NCI-H1092 treated with DMSO at 0.1 percent for 48 hours (cell line): ENCODE measurements at places on chromosomes 11 and 22.

DNA sequence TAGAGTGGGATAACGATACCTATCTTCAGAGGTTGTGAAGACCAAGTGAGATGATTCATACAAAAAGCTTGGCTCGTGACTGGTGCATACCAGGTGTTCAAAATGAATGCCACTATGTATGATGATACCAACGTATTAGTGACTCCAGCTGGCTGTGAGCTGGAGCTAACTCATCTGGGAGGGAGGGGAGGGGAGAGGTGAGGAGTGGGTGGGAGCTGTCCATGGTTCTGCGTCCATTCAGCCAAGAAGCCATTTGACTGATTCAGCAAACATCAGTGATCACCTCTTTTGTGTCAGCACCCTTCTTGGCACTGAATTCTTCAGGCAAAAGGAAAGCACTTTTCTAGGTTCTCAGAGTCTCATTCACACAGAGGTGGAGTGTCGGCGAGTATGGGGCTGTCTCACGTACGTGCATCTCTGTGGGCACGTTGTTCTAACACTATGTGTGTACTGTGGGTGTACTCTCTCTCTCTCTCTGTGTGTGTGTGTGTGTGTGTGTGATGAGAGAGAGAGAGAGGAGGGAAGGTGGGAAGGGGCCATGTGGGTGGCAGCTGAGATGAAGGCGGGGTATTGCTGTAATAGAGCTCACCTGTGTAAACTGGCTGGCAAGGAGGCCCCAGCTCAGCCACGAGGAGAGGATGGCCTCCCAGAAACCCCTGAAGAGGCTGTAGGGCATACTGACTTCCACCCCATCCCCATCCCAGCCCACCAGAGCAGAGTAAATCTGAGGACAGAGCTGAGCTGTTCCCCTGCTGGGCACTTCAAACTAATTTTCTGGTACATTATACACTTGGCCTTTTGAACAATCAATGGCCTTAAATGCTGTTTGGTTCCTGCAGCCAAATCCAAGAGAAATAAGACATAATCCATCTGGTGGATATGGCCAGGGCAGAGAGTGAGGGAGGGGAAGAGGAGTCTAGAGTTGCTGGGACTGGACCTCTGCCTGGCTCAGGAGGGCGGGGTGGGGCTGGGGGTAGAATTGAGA lies 96.1 kb upstream of the THY1 start:
- DNase-seq, result peak; percentile 83

- no peak for DNase-seq
Measured at GRCh38 chr22:48761546-48761945, 1066.1 kb downstream of the BRD1 start.

GRCh38 chr11:102974552-102975280 lies 19.2 kb upstream of the MMP13 start:
- DNase-seq, result no peak

- DNase-seq, result no peak
Measured at GRCh38 chr11:107139396-107139795, 121.1 kb upstream of the GUCY1A2 start.

DNA sequence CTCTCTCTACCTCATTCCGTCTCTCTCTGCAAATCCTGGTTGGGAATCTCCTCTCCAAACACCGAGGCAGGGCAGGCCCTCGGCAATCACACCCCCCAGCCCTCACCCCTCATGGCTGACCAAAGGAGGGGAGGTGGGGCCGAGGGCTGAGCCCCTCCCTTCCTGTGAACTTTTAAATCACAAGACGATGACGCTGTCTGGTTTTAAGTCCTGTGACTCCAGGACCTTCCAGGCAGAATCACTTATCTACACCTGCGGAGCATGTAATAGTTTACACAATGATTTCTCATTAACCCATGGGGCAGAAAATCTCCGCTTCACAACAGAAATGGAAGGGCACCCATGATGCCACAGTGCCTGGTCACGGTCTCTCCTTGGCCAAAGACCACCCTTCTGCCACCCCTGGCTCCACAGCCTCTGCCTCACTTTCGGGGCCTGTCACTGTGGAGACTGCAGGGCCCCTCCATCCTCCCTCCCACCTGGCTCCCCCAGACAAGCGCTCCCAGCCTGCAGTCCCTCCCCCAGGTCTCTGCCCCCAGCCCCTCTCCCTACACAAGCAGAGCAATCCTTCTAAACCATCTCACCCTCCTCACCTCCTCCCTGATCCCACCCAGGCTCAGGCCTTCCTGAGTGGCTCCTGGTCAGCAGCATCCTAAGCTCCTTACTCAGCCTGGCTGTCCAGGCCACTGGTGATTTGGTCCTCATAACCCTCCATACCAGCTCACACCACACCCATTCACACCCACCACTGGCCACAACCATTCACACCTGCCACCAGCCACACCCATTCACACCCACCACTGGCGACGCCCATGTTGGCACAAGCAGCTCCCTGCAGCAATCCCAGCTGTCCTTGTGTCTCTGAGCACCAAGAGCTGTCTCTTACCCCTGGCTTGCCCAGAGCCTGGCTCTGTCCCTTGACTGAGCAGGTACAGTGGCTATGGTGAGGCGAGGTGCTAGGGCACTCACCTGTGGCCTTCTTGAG lies 30.7 kb upstream of the ARFGAP3 start:
- no peak for DNase-seq

DNA sequence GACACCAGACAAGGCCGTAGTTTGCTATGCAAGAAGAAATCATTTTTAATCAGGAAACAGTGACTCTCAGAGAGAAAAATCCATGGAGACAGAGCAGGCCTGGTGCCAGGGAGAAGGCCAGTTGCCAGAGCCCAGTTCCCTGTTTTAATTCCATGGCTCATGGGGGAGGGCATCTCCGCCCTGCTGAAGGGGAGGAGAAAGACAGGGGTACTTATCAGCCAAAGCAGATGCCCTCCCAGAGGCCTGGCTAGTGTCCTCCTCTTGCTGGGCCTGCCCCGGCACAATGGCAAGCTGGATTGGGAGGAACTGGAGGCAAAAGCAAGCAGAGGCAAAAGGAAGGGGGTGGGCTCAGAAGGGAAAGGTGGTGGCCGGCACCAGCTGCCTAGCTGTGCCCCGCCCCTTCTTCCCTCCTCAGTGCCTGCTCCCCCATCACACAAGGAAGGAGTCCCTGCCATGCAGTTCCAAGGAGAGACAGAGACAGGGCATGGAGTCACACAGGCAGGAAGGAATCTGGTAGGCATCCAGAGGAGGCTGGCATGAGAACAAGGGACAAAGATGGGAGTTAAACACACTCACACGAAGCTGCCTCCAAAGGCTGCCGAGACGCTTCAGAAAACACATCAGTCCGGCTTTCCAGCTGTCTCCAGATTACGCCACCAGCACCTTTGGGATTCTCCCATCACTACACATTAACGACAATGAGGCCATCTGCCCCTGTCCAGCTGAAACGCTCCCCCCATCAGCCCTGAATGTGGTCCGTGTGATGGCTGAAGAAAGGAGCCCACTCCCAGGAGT lies 591.8 kb downstream of the BUD13 start:
- DNase-seq, result peak; percentile 91

GRCh38 chr11:128172046-128172878 lies 415.1 kb downstream of the ETS1 start:
- peak; percentile 80 for DNase-seq

DNA sequence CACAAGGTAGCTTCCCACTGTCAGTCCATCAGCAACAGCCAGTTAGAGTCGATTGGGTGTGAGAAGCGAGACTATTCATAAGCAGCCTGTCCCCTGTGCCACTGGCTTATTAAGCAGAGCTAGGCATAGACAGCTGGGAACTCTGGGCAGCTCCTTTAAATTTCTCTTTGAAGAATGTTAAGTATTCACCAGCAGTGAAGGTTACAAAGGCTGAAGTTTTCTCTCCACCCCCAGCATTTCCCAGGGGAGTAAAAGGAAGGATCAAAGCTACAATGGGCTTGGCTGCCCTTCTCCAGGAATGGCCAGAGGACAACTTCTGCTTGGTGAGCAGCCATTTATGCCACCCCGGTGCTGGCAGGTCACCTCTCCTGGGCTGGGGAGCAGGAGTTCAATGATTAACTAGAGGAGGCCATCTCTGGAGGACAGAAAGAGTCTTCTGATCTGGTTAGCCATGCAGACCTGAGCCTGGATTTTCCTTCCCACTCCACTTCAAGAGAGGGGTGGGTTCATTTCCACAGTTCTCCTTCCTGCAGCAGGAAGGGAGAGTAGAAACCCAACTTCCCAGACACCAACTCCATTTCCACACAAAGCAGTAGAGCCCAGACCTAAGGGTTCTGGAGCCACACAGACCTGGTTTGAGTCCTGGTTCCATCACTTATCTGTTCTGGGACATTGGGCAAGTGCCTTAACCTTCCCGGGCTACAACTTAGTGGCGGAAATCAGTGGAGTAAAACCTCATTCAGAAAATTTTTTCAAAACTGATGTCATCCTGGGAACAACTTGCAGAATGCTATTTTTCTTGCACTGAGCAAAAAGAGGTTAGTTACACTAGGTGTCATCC lies 22.6 kb downstream of the POU2AF3 start:
- DNase-seq, result no peak

GRCh38 chr22:44190381-44190976 lies 9.8 kb downstream of the PARVG start:
- no peak for DNase-seq

DNA sequence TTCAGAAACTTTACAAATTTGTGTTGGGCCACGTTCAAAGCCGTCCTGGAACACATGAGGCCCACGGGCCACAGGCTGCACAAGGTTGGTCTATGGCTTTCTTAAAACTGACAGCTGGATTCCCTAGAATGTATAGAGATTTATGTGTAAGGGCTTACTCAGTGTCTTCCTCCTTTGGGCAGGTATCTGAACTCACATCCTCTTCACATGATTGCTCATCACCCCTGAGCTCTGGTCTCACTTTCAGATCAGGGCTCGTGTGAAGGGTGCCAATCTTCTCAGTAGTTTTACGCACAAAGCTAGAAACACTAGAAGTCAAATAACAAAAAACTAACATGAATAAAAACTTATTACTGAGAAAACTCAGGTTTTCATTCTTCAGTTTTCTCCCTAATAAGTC lies 27.1 kb downstream of the HPS5 start:
- DNase-seq, result no peak

DNA sequence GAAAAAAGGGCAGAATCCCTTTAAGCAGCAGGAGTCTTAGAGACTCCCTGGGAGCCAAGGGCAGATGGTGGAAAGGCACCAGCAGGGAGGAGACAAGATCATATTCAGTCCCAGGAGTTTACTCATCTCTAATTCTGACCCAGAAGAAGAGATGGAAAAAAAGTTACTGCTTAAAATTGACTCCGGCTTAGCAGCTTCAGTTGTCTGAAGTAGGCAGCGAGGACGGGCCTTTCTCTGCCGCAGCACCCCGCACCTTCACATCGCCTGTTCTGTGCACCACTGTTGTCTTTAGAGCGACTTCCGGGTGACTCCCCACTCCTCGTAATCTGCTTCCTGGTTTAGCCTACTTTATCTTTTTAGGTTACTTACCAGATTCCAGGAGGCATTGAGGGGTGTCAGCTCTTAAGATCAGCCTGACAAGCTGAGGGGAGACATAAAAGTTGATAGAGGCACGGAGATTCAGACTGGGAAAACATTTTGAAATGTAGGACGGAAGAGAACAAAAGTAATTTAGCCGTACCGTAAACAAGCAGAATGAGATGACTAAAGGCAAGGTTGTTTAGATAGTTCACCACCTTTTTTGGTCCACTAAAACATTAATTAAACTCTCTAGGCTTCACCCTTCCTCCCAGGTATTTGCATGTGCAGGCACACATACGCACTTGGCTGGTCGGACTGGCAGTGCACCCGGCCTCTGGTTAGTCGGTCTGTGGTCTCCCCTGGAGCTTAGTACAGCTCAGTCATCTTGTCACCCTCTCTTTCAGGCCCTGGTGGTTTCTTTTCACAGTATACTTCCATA lies 74.3 kb downstream of the CECR2 start:
- DNase-seq, result no peak

DNA sequence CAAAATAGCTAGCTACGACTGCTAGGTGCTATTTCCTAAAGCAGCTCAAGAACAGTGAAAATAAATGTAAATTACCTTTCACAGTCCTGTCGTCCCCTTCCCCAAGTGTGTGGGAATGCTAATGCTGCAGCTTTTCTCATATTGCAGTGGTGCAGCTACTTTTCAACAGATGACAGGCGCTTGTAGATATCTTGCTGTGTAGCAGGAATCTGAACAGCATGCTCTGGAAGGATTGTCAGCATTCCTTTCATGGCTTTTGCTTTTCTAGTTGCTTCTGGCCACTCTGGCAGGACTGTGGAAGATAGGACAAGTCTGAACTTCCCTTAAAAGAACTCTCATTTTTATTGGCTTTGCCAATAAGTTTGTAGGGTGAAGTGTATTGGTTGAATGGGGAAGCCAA lies 18.8 kb downstream of the FAR1 start:
- no peak for DNase-seq

DNA sequence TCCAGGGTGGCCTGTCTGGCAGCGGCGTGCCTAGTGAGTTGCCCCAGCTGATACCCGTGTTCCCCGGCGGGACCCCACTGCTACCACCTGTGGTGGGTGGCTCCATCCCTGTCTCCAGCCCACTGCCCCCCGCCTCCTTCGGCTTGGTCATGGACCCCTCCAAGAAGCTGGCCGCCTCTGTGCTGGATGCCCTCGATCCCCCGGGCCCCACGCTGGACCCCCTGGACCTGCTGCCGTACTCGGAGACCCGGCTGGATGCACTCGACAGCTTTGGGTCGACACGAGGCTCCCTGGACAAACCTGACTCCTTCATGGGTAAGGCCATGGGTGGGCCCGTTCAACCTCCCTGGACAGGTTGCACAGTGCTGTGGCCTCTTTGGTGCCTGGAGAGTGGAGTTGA lies 38.5 kb downstream of the ZC3H7B start:
- no peak for DNase-seq

GRCh38 chr11:114440971-114441763 lies 1.9 kb downstream of the REXO2 start:
- DNase-seq, result peak; percentile 59

DNA sequence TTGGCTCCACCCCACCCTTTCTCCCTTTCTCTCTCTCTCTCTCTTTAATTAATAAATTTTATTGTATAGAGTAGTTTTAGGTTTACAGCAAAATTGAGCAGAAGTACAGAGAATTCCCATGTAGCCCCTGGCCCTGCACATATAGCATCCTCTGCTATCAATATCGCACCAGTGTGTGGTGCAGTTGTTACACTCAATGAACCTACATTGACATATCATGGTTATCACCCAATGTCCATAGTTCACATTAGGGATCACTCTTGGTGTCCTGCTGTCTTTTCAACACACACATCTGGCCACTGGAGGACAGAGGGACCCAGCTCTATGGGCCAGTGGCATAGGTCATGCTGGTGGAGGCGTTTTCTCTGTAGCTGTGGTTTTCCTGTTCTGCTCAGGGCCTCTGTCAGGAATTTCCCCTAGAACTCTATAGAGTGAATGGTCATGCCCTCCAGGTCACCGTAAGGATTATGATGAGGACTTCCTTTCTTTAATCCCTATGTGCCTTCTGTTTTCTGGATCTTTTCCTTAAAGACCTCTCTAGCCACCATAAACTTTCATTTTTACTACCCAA lies 98.2 kb upstream of the NAV2 start:
- DNase-seq, result no peak

GRCh38 chr11:3671334-3672254 lies at the start of gene CHRNA10:
Gene CHRNA10, minus strand, starts transcription at chr11:3671384. Its CDS starts 72 bp downstream, at chr11:3671312.
- DNase-seq, result no peak

GRCh38 chr11:49208006-49208721 lies at the start of gene FOLH1:
Gene FOLH1, minus strand, starts transcription at chr11:49208602. Its CDS starts 193 bp downstream, at chr11:49208409.
- DNase-seq, result no peak
